ENCODE measurements at places on chromosomes 11 and 22. TPM values are rescaled to one million over a fixed set of nuclear protein-coding genes. Genes with fewer than 3 reads are reported as not detected.

CD3E gene
- 15.7 TPM for total RNA-seq

MUC5AC gene
- 18.6 TPM for total RNA-seq

OR51B5 gene
- 0.37 TPM for total RNA-seq

NFAM1 gene
- 3.9 TPM for total RNA-seq

POTEH gene
- not detected for total RNA-seq

OR56A3 gene
- not detected for total RNA-seq

GRCh38 chr11:19428206-19429002 is 187.7 kb upstream of the E2F8 start:
- DNase-seq: no peak

Measured in mucosa of gallbladder (tissue), 1 donor.